ENCODE measurements at places on chromosomes 1 and 21.
A peak's percentile ranks its signal among the peaks of the same experiment; 100 is the strongest.

DNA sequence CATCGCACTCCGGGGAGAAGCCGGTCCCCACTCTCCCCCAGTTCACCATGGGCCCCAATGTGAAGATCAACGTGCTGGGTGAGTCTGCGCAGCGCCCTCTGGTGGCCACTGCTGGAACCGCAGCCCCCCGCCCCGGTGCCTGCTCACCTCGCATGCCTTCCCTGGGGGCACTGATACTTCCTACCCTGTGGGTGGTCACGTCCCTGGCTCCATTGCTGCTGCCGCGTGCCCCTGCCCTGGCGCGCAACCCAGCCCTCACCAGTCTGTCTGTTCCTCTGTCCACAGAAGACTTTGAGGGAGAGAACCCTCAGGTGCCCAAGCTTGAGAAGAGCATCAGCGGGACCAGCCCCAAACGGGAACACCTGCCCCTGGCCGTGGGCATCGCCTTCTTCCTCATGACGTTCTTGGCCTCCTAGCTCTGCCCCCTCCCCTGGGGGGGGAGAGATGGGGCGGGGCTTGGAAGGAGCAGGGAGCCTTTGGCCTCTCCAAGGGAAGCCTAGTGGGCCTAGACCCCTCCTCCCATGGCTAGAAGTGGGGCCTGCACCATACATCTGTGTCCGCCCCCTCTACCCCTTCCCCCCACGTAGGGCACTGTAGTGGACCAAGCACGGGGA, 7.6 kb downstream of the EFNA3 start:
- H3K36me3 ChIP-seq: no peaks in the 10 kb centered on the region
- H3K27ac ChIP-seq: no peak overlapping the region
- peaks cover 29% of the 10 kb centered on the region for H3K27me3 ChIP-seq
- H3K4me1 ChIP-seq: peaks cover 41% of the 10 kb centered on the region

GRCh38 chr1:111777301-111777700, 21.6 kb downstream of the DDX20 start:
- no peak for DNase-seq
- no peaks in the 10 kb centered on the region for H3K4me1 ChIP-seq
- H3K4me3 ChIP-seq: no peak overlapping the region
- H3K36me3 ChIP-seq: no peaks in the 10 kb centered on the region
- H3K27ac ChIP-seq: no peak overlapping the region

- peak overlapping the region; percentile 70 for H3K4me3 ChIP-seq
- peak overlapping the region; percentile 70 for H3K27ac ChIP-seq
Measured at GRCh38 chr1:52142220-52143183, 613 bp downstream of the ZFYVE9 start.

DNA sequence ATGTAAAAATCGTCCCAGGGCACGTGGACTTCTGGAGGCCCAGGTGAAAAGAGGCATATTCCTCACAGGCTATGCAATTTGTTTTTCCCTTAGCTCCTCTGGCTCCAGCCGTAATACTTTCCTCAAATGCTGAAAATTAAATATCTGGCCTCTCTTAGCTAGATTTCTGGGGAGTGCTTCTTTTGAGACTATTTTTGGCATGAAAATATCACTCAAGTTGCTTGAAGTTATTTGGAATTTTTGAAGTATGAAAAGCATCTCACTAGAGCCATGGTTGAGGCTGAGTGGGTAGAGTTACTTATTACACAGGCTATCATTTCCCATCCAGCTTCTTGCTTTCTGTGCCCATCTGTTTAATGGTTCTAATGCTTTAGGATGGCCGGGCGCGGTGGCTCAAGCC, 59.7 kb downstream of the MYOM3 start:
- H3K36me3 ChIP-seq: peaks cover 10% of the 10 kb centered on the region
- H3K4me1 ChIP-seq: no peaks in the 10 kb centered on the region
- no peaks in the 10 kb centered on the region for H3K27me3 ChIP-seq
- H3K4me3 ChIP-seq: no peak overlapping the region
